T-helper 9 cell (primary cell): ENCODE measurements at places on chromosomes 12 and 14.

DNA sequence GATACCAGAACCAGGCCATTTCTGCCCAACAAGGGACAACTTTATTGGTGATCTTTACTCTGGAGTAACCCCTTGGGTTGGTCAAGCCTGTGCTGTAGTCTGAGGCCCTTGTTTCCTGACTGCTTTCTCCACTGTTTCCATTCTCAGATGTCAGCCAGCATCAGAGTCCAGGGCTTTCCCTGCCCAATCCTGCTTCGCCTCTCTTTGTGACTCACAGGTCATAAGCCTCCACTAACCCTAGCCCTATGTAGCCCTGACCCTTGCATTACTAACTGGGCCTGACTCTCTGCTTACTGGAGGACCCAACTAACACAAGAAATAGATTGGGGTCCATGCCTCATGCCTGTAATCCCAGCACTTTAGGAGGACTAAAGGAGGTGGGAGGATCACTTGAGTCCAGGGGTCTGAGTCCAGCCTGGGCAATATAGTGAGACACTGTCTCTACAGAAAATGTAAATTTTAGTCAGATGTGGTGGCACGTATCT is 8.6 kb upstream of the SNRNP35 start:
- DNase-seq: no peak

DNA sequence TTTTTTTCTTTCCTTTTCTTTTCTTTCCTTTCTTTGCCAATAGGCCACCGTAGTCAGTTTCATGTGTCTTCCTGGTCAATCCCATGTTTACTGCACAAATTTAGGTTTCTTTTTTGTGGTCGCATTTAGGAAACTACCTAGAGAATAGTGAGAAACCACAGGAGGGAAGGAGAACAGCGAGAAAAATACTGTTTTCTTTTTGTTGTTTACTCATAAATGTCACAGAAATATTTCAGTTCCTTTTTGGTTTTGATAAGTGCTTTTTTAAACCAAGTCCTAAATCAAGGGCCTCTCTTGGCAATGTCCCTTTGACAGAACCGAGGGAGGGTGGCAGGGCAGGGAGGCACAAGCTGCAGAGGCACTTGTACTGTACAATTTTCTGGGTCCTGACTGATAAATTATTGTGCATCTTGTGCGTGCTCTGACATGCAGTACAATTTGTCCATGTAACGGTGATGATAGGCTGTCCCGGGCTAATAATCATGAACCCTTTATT is 326.1 kb downstream of the CACNA1C start:
- no peak for DNase-seq

DNA sequence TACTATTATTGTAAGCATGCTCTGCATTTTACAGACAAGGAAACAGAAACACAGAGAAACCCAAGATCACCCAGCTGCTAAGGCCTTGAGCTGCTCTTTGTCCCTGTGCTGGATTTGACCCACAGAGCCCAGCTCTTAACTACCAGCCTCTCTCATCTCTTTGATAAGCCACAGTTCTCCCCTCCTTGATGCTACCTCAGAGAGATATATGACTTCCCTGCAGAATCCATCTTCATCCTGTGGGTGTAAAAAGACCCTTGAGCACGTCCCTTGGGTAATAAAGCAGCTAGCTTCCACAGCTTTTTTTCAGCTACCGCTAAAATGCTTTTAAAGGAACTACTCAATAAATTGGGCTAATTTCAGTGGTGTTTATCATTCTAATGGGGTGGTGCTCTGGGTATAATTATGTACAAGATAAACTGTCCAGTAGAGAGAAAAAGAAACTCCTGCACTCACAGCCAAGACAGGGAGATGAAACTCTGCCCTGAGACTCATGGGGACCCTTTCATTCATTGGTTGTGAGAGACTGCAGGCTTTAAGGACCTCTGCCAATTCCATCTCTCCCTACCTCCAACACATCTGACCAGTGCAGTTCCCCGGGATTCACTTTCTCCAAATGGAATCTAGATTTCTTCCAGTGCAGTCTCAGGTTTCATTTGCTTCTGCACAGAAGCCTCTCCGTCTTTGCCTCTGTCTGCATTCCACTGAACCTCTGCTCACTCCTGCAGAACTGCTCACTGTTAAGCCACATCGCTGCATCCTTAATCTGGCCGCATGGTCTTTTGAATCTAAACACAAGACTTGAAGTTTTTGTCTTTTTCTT is 24.7 kb upstream of the NTF3 start:
- DNase-seq: no peak

DNA sequence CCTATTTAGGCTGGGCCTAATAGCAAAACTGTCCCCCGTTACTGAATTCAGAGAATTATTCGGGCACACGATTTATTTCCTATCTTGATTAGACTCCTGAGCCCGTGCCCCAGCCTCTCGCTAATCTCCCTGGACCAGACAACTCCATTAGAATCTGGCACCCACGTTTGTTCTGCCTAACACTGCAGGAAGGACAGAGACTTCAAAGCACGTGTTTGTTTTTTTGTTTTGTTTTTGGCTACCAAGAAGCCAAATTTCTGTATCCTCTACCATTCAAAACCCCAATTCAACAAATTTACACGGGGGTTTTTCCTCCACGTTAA is 4.8 kb downstream of the USP44 start:
- no peak for DNase-seq

GRCh38 chr12:480831-481816 is 21.4 kb downstream of the B4GALNT3 start:
- DNase-seq: no peak

- DNase-seq: no peak
Measured at GRCh38 chr14:78612666-78613065, 442.5 kb downstream of the NRXN3 start.

GRCh38 chr12:123265851-123266678 is 5.6 kb downstream of the CDK2AP1 start:
- DNase-seq: no peak

GRCh38 chr12:68876461-68876860 is 56.5 kb downstream of the CPM start:
- DNase-seq: no peak

DNA sequence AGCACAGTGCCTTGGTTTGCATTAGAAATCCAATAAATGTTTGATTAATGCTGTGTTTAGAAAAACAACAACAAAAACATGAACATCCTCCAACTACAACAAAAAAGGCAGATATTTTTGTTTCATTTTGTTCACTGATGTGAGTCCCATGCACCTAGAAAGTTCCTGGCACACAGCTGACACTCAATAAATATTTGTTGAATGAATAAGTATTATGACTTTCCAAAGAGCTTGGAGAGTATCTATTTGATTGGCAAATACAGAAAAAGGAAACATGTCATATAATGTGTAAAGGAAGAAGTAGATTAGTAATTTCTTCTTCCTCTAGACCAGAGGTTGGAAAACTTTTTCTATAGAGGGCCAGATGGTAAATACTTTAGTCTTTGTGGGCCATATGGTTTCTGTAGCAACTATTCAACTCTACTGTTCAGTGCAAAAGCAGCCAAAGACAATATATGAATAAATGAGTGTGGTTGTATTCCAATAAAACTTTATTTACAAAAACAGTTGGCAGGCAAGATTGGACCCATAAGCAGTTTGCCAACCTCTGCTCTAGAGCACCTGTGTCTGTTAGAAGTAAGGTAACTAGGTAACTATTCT is 312.3 kb upstream of the DIO2 start:
- DNase-seq: no peak
